ENCODE measurements at places on chromosomes 4 and X.

DNA sequence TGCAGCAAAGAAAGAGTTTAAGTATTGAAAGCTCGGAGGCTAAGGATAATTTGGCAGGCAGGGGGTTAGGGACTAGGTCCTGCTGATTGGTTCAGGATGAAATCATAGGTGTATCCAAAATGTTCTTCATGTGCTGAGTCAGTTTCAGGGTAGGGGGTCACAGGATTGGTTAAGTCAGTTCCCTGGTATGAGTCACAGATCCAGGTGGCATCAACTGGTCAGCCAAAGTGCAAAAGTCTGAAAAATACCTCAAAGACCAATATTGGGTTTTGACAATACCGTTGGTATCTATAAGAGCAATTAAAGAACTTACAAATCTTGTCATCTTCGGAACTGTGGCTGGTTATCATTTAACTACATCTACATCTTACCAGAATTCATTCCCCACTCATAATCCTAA is 25.6 kb upstream of the PRDM8 start:
- DNase-seq, result no peak

GRCh38 chr4:93791570-93792195 is 36.9 kb upstream of the ATOH1 start:
- DNase-seq, result no peak

DNA sequence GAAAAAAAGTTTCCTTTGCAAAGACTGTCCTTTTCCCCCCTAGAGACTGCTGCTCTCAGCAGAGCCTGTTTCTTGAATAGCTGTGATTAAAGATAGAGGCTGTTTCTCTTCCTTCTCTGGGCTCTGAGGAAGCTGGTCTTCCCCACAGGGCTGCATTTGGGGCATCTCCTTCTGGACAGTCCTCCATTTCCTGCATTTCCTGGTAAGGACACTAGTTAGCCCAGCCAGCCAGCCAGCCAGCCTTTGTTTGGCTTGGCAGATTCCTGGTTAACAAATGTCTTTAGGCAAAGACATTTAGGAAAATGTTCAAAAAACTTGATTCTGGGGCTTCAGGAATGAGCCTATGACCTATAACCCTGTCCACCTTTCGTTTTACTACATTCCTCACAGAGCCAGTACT is 34.0 kb upstream of the PLAC1 start:
- DNase-seq, result no peak

GRCh38 chr4:125101719-125102118 is 213.0 kb upstream of the FAT4 start:
- DNase-seq, result no peak

- no peak for DNase-seq
These were observed 515.4 kb downstream of the ZNF674 start for GRCh38 chrX:46029777-46030176.

GRCh38 chr4:72463724-72464123 is 105.3 kb downstream of the ADAMTS3 start:
- no peak for DNase-seq
